IPS-NIHi11 (cell line): ENCODE measurements at places on chromosomes 5 and 9.
A peak's percentile ranks its signal among the peaks of the same experiment; 100 is the strongest.

GRCh38 chr5:150266871-150267291 is 22.7 kb downstream of the CAMK2A start:
- no peak for DNase-seq

GRCh38 chr5:174717826-174718455 is 6.4 kb upstream of the MSX2 start:
- DNase-seq = no peak

GRCh38 chr5:134567641-134568336 is 42.3 kb downstream of the JADE2 start:
- DNase-seq = no peak

DNA sequence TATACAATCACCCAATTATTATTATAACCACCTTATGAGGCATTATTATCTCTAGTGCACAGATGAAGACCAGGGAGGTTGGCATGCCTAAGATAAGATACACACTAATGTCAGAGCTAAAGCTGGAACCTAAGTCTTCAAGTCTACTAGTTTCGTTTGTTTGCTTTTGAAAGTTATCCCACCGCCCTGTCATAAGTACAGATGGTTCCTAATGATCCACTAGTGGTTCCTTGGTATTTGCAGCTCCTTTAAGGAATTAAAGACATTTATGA is 14.1 kb downstream of the NDUFA8 start:
- DNase-seq = no peak

DNA sequence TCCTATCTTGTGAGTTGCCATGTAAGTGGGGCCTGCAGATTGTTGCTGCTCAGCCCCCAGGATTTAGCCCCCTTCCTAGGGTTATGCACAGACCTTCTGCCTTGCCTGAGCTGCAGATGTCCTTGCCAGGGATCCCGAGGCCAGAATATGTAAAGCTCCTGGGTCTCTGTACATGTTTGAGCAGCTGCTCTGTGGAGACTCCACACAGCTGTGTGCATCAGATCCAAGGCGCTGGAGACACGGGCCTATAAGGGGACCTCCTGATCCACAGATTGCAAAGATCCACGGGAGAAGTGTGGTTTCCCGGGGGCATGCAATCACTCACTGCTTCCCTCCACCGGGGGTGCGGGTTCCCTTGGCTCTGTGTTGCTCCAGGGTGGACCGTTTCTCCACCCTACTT is 28.9 kb downstream of the TAF11L14 start:
- no peak for DNase-seq

DNA sequence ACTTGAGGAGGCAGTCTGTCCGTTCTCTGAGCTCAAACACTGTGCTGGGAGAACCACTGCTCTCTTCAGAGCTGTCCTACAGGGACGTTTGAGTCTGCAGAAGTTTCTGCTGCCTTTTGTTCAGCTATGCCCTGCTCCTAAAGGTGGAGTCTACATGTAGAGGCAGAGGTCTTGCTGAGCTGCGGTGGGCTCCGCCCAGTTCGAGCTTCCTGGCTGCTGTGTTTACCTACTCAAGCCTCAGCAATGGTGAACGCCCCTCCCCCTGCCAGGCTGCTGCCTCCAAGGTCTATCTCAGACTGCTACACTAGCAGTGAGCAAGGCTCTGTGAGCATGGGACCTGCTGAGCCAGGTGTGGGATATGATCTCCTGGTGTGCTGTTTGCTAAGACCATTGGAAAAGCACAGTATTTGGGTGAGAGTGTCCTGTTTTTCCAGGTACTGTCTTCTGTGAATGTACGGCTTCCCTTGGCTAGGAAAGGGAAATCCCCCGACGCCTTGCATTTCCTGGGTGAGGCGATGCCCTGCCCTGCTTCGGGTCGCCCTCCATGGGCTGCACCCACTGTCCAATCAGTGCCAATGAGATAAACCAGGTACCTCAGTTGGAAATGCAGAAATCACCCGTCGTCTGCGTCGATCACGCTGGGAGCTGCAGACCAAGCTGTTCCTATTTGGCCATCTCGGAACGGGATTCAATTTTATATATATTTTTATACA is 58.5 kb downstream of the CNTRL start:
- DNase-seq = peak; percentile 23

DNA sequence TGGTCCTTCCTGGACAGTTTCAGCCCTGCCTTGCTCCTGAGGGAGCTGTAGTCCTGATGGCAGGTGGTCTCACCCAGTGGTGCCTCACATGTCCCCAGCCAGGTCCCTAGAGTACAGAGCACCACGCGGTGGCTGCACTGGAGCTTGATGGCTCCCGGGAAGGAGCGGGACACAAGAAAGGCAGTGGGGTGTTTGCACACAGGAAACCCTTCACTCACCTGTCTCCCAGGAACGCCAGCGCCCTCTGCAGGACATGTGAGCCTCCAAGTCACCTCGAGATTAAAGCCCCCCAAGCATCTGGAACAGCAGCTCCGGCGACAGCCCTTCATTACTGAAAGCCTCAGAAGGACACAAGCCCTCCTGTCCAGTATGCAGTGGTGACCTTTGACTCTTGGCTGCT is 19.9 kb upstream of the TMEM250 start:
- DNase-seq = peak; percentile 82

GRCh38 chr9:136147890-136148714 is 29.4 kb upstream of the TMEM250 start:
- peak; percentile 69 for DNase-seq

GRCh38 chr5:24080046-24080445 is 564.7 kb downstream of the CDH10 start:
- no peak for DNase-seq

GRCh38 chr5:83665631-83666030 is 55.0 kb downstream of the HAPLN1 start:
- no peak for DNase-seq

- DNase-seq = no peak
Observed at GRCh38 chr5:108615216-108615615, 132.5 kb upstream of the FER start.

DNA sequence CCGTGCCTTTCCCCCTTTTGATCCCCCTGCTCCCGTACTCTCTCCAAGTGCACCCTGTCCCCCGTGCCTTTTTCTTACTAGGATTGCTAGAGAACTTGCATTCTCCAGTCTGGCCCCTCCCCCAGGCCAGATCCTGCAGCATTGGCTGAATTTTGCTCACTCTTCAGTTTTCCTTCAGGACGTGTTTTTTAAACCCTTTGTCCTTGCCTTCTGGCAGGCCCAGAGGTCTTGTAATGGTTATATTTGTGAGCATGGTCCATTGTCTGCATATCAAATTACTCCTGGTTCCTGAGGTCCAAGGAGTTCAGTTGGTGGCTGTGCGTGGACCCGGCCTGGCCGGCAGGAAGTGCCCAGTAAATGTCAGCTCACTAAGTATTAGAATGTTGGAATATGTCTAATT is 606 bp downstream of the TBC1D13 start:
- DNase-seq = no peak

DNA sequence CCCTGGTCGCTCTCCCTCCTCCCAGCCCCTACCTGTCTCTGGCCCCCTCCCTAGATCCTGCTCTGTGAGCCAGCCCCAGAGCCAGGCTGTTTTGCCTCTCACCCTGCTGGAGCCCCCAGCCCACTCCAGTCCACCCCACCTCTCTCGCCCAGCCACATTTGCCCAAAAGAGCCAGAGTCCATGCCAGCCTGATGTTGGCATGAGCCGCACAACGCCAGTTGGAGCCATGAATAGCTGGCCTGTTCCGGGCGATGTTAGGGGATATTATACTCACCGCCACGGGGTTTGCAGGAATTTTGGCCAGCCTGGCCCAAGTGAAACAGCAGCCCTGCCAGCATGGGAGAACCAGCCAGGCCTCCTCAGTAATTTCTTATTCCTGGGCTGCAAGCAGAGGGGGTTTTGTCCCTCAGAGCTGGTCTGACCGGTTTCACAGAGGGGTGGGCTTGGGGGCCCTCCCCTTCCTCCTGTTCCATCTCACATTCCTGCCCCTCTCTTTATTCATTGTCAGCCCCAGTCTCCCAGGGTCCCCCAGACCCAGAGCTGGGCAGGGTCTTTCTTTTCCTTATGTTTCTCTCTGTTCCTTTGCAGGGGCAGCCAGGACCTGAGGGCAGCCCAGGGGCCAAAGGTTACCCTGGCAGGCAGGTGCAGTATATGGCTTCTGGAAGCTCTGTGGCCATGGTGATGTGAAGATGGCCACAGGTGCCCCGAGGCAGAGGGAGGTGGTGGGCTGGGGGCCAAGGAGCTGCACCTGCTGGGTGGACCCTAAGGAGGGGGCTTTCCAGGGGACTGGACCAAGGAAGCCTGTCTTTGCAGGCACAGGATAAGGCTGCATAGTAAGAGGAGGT is 50.1 kb downstream of the COL27A1 start:
- DNase-seq = peak; percentile 34

- DNase-seq = no peak
Observed at GRCh38 chr9:130112538-130113151, 58.9 kb downstream of the GPR107 start.

- no peak for DNase-seq
Observed at GRCh38 chr5:118440496-118440895, 547.9 kb downstream of the DTWD2 start.

GRCh38 chr5:115354246-115354645 is 57.8 kb upstream of the CCDC112 start:
- no peak for DNase-seq

GRCh38 chr9:116471093-116471906 is 215.8 kb upstream of the TRIM32 start:
- DNase-seq = peak; percentile 84
